Mammary epithelial cell (primary cell): ENCODE measurements at places on chromosomes 2 and 18. TPM values are rescaled to one million over a fixed set of nuclear protein-coding genes. Genes with fewer than 3 reads are reported as not detected.

Gene SMYD5
- total RNA-seq: 19.5 TPM

Gene SOWAHC
- 32.9 and 33.0 TPM in 2 replicates for total RNA-seq

Gene OTX1
- total RNA-seq: 1.0 TPM

Gene ACVR2A
- 11.7 and 12.9 TPM in 2 replicates for total RNA-seq

Gene CHRNA1
- total RNA-seq: not detected in 2 replicates

Gene LINC00305
- total RNA-seq: not detected in 2 replicates

Gene SFT2D3
- total RNA-seq: 9.2 TPM

Gene KANSL1L
- total RNA-seq: 6.1 TPM in 2 replicates

Gene DSG2
- 110 and 123 TPM in 2 replicates for total RNA-seq

Gene PJVK
- total RNA-seq: 1.3 TPM

Gene SCYGR4
- not detected in 2 replicates for total RNA-seq

Gene EDAR
- 2.2 TPM for total RNA-seq

Gene C1GALT1C1L
- 0.67 TPM for total RNA-seq

Gene ING5
- total RNA-seq: 27.0 and 28.9 TPM in 2 replicates

Gene PSMA8
- total RNA-seq: not detected in 2 replicates

Gene CYP27A1
- 14.5 TPM for total RNA-seq

Gene NOSTRIN
- total RNA-seq: not detected in 2 replicates

Gene CYS1
- 0.73 and 1.3 TPM in 2 replicates for total RNA-seq

Gene PXDN
- 103 TPM for total RNA-seq

Gene GRB14
- total RNA-seq: 7.3 TPM

Gene TEKT4
- 0.26 TPM in 1 of 2 replicates, not detected in the other for total RNA-seq

Gene UGT1A10
- not detected for total RNA-seq

Gene CRYBA2
- total RNA-seq: not detected in 2 replicates

Gene HRH4
- total RNA-seq: under 0.01 TPM

Gene NEU4
- total RNA-seq: not detected in 2 replicates

Gene METTL5
- total RNA-seq: 90.6 and 105 TPM in 2 replicates

Gene IL18RAP
- total RNA-seq: not detected

Gene PRKCE
- 4.3 TPM for total RNA-seq

Gene GPR55
- total RNA-seq: not detected in 2 replicates

Gene DCC
- total RNA-seq: not detected in 2 replicates

Gene CTIF
- total RNA-seq: 68.8 TPM

Gene KCTD1
- 35.3 TPM for total RNA-seq

Gene LBX2
- not detected for total RNA-seq

Gene CNNM4
- 8.1 and 10.2 TPM in 2 replicates for total RNA-seq

Gene TRIM43
- 0.24 TPM in 1 of 2 replicates, not detected in the other for total RNA-seq

Gene SERPINB3
- total RNA-seq: 12.7 TPM

Gene SLC16A14
- total RNA-seq: 0.67 TPM

Gene CASP8
- total RNA-seq: 25.5 and 25.9 TPM in 2 replicates

Gene NEB
- total RNA-seq: 0.05 and 0.14 TPM in 2 replicates

Gene KATNAL2
- 1.2 and 1.4 TPM in 2 replicates for total RNA-seq

Gene QPCT
- total RNA-seq: 14.3 TPM

Gene ELP2
- 91.4 TPM for total RNA-seq

Gene PLEKHH2
- 2.7 and 2.8 TPM in 2 replicates for total RNA-seq

Gene CMPK2
- total RNA-seq: 0.13 and 0.26 TPM in 2 replicates
